Foreskin keratinocyte (primary cell): ENCODE measurements at places on chromosomes 2 and 18.

- DNase-seq, result no peak
These were observed 145.6 kb downstream of the NAPG start for GRCh38 chr18:10671441-10671840.

GRCh38 chr2:45607701-45608100 lies 3.4 kb downstream of the SRBD1 start:
- no peak for DNase-seq

- no peak for DNase-seq
These were observed 5.8 kb upstream of the MTA3 start for GRCh38 chr2:42562474-42563144.

DNA sequence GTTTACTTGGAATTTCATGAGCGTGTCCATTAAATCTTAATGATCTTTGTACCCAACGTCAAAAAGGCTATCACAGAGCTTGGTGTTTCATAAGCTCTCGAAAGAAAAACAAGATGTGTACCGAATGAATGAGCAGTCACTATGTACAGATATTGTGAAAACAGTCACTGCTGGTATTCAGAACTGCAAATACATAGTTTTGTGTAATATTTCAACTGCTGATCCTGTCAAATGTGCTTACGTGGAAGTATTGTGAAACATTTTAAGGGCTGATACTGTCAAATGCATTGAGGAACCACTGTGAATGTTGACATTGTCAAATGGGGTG lies 184.2 kb upstream of the KLHL29 start:
- DNase-seq, result no peak

- DNase-seq, result peak; percentile 45
These were observed 510.3 kb downstream of the PLCL1 start for GRCh38 chr2:198314559-198315153.

DNA sequence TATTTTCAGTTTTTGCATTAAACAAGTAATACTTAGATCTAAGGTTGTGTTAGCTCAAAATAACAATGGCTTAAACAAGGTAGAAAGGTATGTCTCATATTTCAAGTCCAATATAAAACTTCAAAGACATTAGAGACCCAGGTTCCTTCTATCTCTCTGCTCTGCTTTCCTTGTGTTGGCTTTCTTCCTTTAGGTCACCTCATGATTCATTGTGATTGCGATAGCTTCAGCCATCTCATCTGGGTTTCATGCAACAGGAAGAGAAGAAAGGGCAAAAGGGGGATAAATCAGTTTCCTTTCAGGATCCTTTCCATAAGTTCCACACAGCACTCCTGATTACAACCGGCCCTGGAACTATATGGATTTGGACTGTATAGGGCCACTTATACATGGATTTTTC lies 16.0 kb upstream of the TBR1 start:
- no peak for DNase-seq

GRCh38 chr18:57561728-57562423 lies 24.6 kb downstream of the FECH start:
- DNase-seq, result peak; percentile 27

DNA sequence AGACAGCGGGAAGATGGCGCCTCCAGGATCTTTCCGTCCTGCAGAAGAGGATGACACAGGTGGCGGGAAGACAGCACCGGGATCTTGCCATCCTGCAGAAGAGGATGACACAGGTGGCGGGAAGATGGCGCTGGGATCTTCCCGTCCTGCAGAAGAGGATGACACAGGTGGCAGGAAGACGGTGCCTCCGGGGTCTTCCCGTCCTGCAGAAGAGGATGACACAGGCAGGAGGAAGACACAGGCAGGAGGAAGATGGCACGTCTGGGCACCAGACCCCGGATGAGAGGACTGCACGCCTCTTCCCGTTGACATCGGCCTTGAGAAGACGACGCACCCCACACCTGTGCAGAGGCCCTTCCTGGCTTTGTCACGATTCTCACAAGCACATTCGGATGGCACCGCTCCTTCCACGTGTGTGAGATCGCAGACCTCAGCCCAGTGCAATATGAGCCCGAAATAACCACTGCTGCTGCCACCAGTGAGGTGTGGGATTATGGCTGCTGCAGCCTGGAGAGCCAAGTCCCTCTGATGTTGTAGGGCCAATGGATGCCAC lies 79.4 kb upstream of the SNTG2 start:
- no peak for DNase-seq

GRCh38 chr2:165435611-165436010 lies 33.9 kb upstream of the CSRNP3 start:
- no peak for DNase-seq

DNA sequence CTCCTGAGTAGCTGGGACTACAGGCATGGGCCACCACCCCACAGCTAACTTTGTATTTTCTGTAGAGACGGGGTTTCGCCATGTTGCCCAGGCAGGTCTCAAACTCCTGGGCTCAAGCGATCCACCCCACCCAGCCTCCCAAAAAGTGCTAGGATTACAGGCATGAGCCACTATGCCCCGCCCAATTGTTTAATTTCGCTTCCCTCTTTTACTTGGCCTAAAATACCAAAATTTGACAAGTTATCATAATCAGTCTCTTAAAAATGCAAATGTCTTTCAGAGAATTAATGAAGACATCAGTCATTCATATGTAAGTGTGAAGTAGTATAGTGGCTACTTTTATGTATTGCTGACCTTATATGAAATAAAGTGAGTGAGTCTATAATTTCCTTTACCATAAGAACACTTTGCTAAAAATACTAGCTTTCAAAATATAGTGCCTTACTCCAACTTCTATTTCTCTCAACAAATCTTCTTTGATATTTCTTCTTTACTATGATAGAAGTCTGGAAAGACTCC lies 9.8 kb downstream of the FBXO11 start:
- no peak for DNase-seq

- no peak for DNase-seq
These were observed 10.5 kb downstream of the CAPN10 start for GRCh38 chr2:240597054-240597418.

GRCh38 chr2:6482256-6482655 lies 383.5 kb downstream of the CMPK2 start:
- DNase-seq, result no peak

DNA sequence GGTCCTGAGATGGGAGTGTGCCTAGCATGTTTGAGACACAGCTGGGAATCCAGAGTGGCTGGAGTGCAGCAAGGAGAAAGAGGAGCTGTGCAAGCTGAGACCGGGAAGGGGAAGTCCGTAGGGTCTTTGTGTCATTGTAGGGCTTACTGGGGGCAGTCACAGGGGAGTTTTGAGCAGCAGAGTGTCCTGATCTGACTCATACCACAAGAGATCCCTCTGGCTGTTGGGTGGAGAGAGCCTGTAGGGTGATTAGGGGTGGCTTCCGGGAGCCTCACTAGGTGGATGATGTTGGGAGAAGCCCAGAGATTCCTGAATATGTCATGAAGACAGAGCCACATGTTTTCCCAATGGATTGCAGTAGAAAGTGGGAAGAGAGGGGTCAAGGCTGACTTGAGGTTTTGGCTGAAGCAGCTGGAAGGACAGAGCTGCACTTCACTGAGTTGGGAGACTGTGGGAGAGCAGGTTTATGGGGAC lies 30.9 kb downstream of the FHOD3 start:
- no peak for DNase-seq

GRCh38 chr18:51952844-51953243 lies 387.2 kb upstream of the DCC start:
- DNase-seq, result no peak

DNA sequence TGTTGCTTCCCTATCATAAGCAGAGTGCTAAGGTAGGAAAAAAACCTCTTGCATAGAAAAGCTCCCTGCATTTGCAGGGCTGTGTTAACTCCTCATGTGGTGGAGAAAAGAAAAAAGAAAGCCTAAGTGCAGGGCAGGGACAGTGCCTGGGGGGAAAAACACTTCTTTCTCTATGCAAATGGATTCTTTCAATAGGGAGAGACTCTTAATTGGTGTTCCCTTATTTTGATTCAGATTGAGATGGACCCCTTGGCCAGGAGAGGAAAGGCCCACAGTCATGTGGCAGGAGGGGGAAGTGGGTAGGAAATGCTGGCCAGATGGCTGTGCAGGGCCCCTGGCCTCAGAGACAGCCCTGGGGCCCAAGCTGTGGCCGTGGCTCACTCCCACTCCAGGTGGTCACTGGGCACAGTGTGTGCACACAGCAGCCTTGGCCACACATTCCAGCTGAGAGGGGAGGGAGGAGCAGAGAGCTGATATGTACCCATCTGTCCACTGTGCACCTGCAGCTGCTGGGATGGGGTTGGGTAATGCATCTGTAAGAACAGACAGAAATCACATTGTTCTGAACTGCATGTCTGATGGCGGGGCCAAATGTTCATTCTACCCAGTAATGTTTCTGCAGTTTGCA lies 410.4 kb downstream of the DSC3 start:
- DNase-seq, result no peak

- DNase-seq, result no peak
These were observed 290.1 kb upstream of the KLHL14 start for GRCh38 chr18:33062834-33063364.

- peak; percentile 82 for DNase-seq
These were observed 67.5 kb downstream of the MYL12B start for GRCh38 chr18:3329471-3329870.
